ENCODE measurements at places on chromosomes 13 and 19. TPM values are rescaled to one million over a fixed set of nuclear protein-coding genes. Genes with fewer than 3 reads are reported as not detected.

DNA sequence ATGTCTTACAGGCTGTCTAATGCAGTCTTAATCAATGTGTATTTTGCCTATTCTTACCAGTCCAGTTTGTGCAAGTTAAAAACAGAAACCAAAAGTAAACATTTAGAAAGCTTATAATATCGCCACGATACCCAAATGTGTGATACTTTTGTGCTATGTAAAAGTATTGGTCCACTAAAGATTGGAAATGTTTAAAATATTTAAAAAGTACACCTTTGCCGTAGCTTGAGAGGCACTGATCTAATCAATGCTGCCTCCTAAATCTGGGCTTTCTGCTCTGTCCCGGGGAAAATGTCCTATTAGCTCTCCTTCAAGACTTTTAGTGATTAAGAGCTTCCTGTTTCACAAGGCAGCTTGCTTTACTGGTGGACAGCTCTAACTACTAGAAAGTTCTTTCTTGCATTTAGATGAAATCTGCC lies 64.7 kb downstream of the DNAJC15 start:
- peak; percentile 75 for DNase-seq

DNA sequence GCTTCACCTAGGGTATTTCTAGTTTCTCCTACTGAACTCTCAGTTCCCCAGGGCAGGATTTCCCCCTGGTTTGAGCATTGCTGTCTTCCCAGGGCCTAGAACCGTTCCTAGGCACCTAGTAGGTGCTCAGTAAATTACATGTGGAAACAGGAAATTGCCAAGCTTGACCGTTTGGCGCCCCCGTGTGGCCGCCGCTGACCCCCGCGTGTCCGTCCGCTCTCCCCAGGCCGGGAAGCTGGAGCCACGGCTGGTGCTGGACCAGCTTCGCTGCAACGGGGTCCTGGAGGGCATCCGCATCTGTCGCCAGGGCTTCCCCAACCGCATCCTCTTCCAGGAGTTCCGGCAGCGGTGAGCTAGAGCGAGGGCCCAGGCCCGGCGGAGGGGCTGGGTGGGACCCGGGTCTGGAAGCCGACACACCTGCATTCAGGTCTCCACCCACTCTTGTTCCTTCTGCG lies 55.5 kb downstream of the MYH14 start:
- DNase-seq = no peak

DNA sequence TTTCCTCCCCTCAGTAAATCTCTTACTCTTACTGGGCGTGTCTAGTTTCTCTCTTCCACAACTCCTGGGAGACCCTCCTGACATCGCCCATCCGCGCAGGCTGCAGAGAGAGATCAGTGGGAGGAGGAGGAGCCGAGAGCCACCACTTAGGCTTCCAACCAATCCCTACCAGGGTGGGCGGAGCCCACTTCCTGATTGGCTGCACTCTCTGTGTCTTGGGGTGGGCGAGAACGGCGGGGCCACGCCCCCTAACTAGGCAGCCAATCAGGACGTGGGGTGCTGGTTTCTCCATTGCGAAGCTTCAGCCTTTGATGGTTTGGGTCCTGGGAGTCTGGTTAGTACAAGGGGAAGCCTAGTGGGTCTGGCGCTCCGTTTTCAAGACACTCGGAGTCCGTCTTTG lies at the start of gene PMIS2:
PMIS2 (plus strand) TSS at position 326 of the 400 bp plus-strand sequence. CDS start 87 bp downstream, outside the sequence.
- no peak for DNase-seq

DNA sequence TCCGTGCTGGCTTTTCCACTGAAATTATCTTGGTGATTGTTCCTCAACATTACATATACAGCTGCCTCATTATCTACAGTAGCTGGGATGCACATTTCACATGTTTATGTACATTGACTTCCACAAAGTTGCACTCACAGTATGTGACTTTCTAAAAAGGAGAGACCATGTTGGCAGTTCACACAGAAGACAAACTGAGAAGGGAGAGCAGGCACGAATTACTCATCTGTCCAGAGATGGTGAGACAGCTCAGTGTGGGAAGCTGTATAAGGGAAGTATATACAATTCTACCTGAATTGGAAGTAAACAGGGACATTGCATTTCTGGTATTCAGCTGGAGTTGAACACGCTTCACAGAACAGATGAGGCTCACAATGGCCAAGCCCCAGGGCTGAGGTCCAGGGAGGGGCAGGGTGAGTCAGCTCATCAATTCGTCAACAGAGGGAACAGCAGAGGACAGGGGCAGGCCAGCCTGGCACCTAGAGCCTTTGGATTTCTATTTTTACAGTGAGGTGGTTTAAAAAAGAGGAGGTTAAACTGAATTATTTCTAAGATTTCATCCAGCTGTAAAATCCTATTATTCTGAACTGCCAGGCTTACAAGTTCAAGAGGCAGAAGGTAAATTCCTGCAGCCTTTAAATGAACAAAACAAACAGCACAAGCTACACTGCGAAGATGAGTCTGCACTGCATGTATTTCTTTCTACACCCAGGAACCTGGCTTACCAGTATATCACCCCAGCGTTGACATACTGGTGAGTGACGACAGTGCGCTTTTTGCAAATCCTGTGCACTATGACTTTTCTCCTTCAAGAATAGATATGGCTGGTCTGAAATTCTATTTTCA lies 9.8 kb downstream of the PARP4 start:
- peak; percentile 50 for DNase-seq

GRCh38 chr19:10552510-10553053 lies 8.9 kb downstream of the ATG4D start:
- no peak for DNase-seq

GRCh38 chr13:69331245-69331644 lies 776.4 kb upstream of the ATXN8OS start:
- no peak for DNase-seq

DNA sequence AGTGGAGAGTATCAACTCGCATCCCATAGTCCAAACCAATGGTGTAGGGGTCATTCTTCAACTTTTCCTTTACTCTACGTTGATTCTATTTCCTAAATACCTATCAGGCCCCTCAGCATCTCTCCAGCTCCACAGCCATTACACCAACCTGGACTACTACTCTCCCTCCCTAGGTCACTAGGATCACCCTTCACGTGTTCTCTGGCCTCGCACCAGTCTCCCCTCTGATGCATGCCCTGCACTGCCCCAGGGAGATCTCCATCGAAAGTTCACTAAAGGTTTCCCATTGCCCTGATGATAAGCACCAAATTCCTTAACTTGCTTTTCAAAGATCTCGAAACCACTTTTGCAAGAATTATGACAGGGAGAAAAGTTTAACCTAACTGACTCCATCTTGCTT lies 421.5 kb downstream of the TSHZ3 start:
- no peak for DNase-seq

DNA sequence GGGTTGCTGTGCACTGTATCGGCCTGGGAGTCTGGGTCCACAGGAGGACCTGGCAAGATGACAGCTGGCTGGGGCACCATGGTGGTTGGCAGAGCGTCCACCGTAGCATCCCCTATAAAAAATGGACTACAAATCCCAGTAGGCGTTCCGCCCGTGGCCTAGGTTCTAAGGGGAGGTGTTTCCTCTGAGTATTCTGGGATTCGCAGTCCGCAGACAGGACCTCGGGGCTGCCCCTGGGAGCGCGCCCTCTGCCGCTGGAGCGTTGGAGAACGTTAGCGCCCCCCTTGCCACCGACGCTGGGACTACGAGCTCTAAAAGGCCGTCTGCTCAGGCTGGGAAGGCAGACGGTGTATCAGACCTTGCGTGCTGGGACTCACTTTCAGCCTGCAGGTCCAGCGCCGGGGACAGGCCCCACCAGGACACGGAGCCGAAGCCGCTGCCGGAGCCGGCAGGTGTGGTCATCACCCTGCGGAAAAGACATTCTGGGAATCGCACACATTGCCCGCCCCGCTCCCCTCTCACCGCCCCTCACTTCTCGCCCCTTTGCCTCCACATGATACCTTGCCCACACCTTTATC lies 372 bp downstream of the DNAAF3 start:
- peak; percentile 65 for DNase-seq

DNA sequence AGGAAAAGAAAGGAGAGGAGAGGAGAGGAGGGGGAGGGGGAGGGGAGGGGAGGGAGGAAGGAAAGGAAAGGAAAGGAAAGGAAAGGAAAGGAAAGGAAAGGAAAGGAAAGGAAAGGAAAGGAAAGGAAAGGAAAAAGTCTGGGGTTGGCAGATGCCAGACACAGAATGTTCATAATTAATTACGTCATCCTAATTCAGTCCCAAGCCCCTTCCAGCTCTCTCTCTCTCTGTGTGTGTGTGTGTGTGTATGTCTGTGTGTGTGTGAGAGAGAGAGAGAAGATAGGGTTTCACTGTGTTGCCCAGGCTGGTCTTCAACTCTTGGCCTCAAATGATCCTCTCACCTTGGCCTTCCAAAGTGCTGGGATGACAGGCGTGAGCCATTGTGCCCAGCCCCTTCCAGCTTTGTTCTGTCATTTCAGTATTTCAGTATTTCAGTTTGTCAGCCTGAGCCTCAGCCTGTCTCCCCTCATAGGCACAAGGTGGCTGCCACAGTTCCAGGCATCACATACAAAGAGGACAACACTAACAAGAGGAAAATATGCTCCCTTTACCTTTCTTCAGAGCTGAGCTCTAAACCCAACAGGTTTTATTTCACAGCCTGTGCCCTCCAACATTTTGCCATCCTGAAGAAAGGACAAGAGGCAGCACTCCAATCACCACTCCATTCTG lies 14.6 kb downstream of the IFNL3 start:
- no peak for DNase-seq

GRCh38 chr13:45119469-45119990 lies 780 bp upstream of the GTF2F2 start:
- peak; percentile 87 for DNase-seq

DNA sequence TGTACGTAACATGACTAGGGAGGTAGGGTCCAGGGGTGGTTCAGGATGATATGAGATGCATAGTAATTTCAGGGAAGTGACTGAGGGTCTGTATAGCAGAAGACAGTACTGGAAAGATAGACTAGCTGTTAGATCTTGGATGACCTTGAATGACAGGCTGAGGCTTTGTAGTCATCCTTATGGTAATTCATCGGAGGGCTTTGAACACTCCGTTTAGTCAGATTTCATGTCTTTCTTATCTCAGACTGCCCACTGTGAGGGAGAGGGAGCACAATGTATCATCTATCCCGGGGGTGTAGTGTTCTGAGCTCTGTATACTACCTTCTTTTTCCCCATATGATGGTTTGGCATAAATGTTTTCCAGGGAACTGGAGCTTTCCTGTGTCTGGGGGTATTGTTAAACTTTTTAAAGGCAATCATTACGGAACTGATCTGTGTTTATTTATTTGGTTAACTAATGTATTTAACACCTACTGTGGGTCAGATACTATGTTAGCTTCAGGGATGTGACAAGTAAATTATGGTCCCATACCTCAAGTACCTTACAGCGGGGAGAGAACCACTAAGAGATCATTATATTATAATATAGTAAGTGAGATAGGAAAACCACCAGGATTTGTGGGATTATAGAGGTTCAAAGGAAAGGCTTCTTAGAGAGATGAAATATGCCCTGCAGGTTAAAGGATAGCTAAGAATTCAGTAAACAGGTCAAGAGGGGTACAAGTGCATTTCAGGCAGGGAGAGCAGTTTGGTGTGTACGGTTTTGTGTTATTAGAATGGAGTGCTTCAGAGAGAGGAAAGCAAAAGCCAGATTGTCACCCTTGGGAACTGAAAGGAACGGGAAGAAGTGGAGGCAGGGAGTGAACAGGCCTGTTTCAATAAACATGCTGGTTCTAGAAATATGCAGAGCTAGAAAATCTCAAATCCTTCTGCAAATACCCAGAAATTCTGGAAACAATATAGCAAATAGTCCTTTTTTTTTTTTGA lies 164.8 kb upstream of the KL start:
- no peak for DNase-seq

DNA sequence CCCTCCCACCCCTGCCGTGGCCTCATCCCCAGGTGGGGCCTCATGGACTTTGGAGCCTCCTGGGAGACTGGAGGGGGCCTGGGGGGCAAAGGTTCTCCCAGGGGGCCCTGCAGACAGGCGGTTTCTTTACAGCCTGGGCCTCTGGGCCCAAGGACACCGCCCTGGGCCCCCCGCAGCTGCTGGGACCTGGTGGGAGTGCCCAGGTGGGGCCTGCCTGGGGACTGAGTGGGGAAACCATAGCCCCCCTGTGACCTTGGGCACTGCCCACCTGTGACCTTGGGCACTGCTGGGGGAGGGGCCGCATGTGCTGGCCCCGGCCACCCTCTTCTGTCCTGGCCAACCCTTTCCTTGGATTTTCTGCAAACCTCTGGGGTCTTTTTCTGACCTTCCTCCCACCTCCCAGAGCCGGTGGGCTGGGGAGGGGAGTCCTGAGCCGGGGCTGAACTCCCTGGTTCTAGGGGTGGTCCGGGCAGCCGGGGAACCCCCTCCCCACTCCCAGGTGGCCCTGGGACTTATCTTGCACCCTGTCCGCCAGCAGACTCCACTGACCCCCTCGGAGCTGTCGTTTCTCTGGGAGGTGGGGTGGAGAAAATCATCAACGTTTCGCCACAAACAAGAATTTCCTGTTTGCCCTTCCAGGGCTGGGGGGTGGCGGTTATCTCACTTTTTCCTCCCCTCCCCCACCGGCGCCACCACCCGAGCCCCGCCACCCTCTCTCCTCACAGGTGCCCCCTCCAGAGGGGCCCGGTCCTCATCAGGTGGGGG lies 27.0 kb downstream of the ARID3A start:
- DNase-seq = peak; percentile 59

DNA sequence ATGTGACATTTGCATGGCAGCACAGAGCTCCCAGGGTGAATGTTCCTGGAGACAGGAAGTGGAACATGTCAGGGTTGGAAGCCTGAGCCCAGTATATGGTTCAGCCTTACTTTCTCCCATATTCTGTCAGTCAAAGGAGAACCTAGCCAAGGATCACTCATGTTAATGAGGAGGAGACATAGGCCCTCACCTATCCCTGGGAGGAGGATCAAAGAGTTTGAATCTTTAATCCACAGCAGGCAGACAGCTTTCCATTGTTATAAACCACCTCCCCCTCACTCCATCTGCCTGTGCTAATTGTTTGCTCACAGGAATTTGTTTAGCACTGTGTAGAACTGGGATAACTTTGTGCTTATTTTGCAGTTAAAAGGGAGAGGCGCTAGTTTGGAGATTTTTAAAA lies 1069.1 kb downstream of the EFNB2 start:
- no peak for DNase-seq

GRCh38 chr13:83117046-83117445 lies 765.2 kb downstream of the SLITRK1 start:
- DNase-seq = no peak

- DNase-seq = no peak
Measured at GRCh38 chr19:2018752-2019151, 3.2 kb upstream of the BTBD2 start.

GRCh38 chr13:51785712-51786424 lies 18.1 kb downstream of the DHRS12 start:
- peak; percentile 76 for DNase-seq

- peak; percentile 61 for DNase-seq
Measured at GRCh38 chr19:38285567-38285966, 18.5 kb upstream of the C19orf33 start.

- peak; percentile 25 for DNase-seq
Measured at GRCh38 chr19:43780706-43781525, at the start of gene KCNN4. KCNN4 (minus strand) TSS chr19:43780973; CDS start chr19:43780861, 112 bp downstream.

SMIM24 gene
- not detected for total RNA-seq

ZNF607 gene
- 4.3 TPM for total RNA-seq

ZNF527 gene
- 5.6 TPM for total RNA-seq

MLLT1 gene
- total RNA-seq = 12.5 TPM

FSD1 gene
- total RNA-seq = 8.6 TPM

CNFN gene
- 0.32 TPM for total RNA-seq

KLK6 gene
- total RNA-seq = not detected
